ENCODE measurements at places on chromosomes 2 and 18. TPM values are rescaled to one million over a fixed set of nuclear protein-coding genes. Genes with fewer than 3 reads are reported as not detected.

ABCB11 gene
- total RNA-seq = not detected

SPP2 gene
- not detected for total RNA-seq

HOXD3 gene
- total RNA-seq = 1.0 TPM

C2orf15 gene
- total RNA-seq = 1.0 TPM

CDH7 gene
- not detected for total RNA-seq

CAPN14 gene
- total RNA-seq = not detected

PSTPIP2 gene
- 3.9 TPM for total RNA-seq

MAB21L4 gene
- total RNA-seq = not detected

AFG3L2 gene
- 98.5 TPM for total RNA-seq

SLC4A3 gene
- total RNA-seq = 11.4 TPM

DNA sequence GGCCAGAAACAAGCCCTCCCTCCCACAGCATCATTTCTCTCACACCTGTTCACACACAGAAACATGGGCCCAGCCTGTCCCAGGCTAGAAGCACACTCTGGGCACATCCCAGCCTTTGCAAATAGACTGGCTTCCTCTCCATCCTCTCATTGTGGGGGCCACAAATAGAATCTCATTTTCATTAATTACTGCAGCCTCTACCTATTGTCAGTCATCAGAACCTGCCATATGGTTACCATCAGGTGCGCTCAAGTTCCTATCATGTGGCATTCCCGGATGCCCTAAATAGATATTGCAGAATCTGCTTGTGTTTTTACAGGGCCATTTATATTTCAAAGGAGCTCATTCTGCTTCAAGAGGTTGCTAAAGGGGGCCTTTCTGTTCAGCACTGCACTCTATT is 460.7 kb downstream of the BCL11A start:
- no peak for DNase-seq

DNA sequence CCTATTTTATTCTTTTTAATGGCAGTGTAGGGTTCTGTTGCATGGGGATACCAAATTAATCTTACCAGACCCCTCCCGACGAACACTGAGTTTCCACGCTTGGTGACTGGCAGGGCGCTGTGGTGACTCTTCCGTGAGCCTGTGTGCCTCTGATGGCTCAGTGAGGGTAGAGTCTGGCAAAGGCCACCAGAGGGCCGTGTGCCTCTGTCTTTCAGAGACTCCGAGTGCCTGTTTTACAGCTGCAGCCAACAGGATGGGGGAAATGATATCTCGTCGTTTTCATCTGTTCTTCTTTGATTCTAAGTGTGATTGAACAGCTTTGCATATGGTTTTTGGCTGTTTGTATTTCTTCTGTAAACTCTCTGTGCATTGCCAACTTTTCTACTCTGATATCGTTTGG is 99.8 kb downstream of the ZNF236 start:
- no peak for DNase-seq

DNA sequence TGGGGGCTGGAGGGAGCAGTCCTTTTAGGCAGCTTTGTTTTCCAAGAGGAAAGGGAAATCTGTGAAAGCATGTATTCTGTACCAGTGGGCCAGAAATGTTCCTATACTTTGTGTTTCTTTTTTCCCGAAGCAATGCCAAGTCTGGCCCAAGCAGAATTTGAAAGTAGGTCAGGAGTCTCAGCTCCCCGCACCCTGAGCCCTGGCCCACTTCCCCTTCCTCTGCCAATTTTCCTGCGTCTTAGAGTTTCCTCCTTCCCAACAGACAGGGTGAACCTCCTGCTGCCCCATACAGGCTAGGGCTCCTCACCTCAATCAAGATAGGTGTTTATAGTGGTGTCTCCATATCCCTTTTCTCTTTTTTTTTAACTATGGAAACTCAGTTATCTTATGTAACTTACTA is 65.3 kb downstream of the KCTD18 start:
- no peak for DNase-seq

DNA sequence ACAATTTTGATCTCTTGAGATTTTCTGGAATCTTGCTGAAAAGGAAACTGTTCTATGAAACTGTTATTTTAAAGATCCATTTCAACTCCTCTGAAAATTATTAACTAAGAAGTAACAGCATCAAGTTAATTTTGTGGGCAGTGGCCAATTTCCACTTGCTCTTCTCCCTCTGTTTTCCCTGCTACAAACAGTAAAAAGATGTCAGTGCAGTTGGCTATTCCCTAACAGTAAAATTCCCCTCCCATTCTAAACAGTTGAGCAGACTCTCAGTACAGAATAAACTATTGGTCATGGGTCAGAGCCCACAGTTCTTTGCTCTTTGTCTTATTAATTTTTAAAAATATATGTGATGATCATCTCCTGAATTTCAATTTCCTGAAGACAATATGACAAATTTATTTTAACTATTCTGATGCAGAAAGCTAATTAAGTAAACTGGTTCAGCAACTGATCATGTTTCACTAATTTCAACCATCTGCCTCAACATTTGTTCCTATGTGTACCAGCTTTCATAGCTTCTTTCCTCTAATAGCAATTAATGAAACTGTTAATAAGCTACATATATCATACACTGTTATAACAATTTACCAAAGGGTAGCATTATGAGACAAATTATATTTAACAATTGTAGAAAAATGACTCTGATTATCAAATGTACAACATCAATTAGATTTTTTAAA is 41.1 kb upstream of the GALNT5 start:
- DNase-seq = no peak

GRCh38 chr2:171389780-171390179 is 44.0 kb downstream of the METTL8 start:
- DNase-seq = no peak

DNA sequence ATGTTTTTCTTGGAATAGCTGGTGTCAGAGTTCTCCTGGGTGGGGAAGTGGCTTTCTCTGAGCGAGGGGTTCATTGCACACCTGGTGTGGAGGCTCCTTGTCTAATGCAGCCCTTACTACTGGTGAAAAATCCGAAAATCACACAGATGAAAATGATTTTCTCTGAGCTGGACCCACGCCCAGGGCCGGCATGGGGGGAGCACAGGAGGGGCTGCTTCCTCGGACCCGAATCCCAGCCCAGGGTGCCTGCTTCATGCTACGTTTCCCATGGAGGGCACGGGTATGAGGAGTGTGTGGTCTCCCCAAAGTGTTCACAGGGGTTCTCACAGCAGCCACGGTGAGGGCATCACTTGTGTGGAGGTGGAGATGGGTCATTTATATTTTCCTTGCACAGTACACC is 288.0 kb upstream of the HDAC4 start:
- no peak for DNase-seq

DNA sequence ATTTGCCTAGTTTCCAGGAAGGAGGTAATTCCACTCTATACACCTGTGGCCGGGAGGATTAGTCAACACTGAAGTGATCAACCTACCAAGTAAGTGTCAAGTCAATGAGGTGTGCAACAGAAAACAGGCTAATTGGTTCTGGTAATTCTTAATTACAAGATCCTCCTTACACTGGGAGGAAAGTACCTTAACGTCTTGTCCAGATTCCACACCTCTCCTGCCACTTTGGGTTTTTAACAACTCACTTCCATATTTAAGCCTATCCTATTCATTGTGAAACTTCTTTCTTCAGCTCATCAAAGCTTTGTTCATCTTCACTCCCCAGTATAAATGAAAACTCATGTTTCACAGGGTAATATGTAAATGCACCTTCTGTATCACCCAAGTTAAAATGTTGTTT is 22.0 kb upstream of the MAP4K4 start:
- no peak for DNase-seq

DNA sequence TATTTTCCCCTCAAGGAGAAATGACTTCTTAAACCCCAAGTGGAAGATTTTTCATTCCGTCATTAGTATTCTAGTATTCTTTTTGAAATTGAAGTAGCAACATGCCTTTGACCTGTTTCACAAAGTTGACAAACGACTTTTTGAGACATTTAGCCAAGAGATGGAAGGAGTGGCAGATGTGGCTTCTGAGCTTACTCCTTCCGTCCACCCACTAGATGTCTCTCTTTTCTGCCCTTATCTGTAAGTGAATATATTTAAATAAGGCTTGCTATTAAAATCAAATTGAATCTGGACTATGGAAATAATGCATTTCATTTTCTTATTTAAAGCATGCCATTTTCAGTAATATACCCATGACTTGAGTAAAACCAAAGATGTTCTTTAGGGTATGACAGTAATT is 74.1 kb downstream of the ACTR3 start:
- no peak for DNase-seq

DNA sequence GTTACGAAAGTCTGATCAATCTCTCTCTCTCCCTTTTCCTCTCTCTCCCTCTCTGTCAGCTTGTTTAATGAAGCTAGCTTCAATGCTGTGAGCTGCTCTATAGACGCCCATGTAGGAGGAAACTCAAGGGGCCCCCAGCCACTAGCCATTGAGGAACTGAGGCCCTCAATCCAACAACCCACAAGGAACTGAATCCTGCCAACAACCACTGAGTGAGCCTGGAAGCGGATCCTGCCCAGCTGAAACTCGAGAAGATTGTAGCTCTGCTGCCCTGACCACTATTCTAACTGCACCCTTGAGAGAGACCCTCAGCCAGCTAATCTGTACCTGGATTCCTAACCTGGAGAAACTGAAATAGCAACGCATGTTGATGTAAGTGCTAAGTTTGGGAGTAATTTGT is 129.2 kb downstream of the BCL11A start:
- no peak for DNase-seq

DNA sequence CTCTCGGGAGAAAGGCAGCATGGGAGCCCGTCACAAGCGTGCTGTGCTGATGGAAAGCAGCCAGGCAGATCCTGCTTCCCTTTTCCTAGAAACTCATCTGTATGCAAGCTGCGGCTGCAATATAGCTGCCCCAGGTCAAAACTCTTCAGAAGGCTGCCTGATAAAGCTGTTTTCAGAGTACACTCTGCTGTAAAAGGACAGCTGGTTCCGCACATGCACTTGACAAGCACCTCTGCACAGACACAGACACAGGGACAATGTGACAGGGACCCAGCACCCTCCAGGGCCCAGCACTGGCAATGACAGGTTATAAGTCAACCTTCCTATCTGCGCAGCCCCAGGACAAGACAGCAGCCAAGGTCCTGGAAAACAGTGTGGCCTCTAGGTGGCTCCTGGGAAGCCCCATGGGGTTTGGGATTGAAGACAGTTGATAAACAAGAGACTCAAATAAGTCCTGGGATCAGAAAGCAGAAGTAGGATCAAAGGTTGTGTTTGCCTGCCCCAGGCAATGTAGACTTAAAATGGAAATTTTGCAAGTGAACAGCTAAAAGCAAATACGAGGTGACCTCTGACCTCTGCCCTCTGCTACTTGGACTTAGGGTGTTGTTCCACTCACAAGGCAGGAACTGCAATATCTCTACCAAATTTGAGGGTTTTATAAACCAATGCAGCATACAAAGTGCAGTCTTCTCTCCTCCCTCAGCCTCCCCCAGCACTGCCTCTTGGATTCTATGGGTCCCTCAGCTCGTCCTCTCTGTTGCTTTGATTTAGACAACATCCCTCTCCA is 16.9 kb downstream of the SLC66A2 start:
- no peak for DNase-seq

DNA sequence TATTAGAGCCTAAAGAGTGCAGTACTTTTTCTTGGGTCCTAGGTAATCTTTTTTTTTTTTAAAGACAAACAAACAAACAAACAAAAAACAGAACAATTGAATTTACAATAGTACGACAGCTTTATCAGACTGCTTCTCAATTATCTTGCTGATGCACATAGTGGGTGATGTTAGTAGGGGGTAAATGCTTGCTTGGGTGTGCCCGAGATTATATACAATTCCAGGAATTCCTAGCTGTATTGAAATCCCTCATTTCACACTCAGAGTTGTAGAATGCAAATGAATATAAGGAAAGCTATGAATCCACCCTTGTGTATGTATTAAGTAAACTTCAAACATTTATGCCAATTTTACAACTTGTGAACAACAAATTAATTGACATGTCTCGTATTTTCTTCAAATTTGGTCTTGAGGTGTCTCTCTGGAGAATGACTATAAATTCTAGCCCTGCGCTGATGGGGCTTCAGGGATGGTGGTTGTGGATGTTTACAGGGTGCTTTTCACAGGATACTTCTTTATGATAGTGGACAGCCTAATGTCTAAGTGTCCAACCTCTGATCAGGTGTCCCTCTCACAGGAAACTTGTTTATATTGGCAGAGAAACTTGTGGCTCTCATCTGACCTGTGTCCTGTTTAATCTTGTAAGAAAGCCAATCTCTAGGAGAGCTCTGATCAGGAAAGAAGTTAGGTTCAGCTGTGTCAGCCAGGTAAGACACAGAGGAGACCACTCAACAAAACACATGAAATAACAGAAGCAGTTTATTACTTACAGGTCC is 61.9 kb upstream of the SLC39A10 start:
- DNase-seq = no peak

GRCh38 chr2:19246496-19246895 is 111.9 kb downstream of the OSR1 start:
- DNase-seq = no peak

DNA sequence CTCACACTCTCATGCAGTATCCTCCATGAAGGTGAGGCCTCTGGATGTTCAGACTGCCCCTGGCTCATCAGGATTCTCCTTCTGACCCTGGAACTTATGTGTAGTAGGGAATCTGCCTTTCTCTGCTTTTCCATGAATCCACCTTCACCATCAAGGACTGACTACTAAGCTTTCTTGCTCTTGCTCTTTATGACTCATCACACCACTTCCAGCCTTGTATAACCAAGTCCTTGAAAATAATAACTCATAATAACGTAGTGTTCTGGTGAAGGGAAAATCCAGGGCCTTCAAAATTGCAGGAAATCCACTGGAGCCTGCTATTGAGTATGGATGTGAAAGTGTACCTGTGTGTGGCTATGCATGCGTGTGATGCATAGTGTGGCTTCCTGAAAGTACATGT is 11.3 kb upstream of the KCNS3 start:
- no peak for DNase-seq

DNA sequence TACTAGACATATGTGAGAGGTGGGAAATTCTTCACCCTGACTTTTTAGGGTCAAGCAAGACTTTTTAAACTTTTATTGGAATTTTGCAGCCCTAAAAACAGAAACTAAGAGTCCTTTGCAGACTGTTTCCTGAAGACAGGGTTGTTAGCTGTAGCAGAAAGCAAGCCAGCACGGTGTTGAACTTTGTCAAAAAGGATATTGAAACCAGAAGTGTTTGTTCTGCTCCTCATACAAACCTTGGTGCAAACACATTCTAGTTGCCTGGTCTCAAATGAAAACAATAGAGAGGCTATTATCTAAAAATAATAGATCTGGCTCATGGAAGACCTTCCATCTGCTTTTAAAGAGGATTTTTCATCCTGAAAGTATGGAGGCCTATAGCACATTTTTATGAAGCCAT is 65.8 kb upstream of the IGFBP5 start:
- DNase-seq = no peak

GRCh38 chr2:86065512-86065911 is 40.2 kb downstream of the POLR1A start:
- no peak for DNase-seq

Measured in A172 (cell line).